Kidney tubule cell (primary cell): ENCODE measurements at places on chromosomes 3 and 15.

GRCh38 chr15:59191855-59192237 lies 14.8 kb upstream of the LDHAL6B start:
- DNase-seq = peak; percentile 96

- no peak for DNase-seq
These were observed 77.2 kb downstream of the IL1RAP start for GRCh38 chr3:190591080-190591479.

- DNase-seq = peak; percentile 2
These were observed 942.0 kb downstream of the SQOR start for GRCh38 chr15:46576646-46577395.

DNA sequence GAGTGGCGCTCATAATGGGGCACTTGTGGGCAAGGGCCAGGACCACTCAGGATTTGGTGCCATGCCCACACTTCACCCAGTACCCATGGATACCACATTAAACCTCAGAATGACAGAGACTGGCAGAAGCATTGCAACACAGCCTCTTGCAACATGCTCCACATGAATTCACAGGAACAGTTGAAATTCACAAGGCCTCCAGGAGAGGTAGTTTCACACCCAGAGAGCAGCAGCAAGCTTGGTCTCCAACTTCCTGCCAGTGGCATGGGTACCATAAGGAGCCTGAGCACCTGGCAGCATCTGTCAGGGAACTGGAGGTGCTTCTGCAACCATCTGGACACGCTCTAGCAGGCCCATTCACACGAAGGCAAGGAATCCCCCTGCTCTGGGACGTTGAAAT lies 101.0 kb downstream of the OSBPL10 start:
- peak; percentile 67 for DNase-seq

GRCh38 chr3:186021673-186022362 lies 84.0 kb upstream of the TRA2B start:
- DNase-seq = peak; percentile 85

DNA sequence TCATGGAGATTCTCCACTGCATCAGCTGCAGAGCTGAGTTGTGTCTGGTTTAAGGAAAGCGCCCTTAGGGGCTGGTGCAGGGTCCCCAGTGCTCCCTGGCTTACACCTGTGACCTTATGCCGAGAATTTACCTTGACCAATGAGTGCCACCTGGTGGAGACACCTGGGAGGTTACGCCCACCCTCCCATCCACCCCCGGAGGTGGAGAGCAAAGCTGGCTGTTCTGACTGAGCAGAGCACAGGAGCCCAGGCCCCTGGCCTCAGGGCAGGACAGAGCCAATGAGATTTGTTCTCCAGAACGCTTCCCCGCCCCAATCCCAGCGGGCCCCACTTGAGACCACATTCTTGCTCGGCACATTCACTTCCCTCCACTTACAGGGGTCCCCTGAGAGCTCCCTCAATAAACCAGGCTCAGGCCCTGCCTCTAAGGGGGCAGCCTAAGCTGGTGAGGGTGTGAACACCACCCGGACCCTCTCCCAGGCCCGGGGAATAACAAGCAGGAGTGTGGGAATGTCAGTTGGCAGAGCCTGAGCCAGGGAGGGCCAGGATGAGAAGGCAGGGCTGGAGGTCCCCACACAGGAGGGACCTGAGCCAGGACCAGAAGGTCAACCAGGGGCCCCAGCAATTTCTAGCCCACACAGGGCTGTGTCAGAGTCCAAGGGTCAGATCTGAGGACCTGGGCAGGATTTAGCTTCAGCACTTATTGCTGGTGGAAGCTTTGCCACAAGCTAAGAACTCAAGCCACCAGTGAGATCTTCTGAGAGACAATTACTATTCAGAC lies 117.1 kb downstream of the TPRA1 start:
- DNase-seq = peak; percentile 45

GRCh38 chr3:127083778-127084397 lies 101.0 kb downstream of the PLXNA1 start:
- DNase-seq = no peak

- DNase-seq = no peak
These were observed 98.7 kb upstream of the ANKRD28 start for GRCh38 chr3:15896500-15896899.

GRCh38 chr15:84983711-84984110 lies 2.1 kb downstream of the PDE8A start:
- DNase-seq = no peak

- no peak for DNase-seq
These were observed 347.5 kb downstream of the EPHB1 start for GRCh38 chr3:135142530-135142929.

DNA sequence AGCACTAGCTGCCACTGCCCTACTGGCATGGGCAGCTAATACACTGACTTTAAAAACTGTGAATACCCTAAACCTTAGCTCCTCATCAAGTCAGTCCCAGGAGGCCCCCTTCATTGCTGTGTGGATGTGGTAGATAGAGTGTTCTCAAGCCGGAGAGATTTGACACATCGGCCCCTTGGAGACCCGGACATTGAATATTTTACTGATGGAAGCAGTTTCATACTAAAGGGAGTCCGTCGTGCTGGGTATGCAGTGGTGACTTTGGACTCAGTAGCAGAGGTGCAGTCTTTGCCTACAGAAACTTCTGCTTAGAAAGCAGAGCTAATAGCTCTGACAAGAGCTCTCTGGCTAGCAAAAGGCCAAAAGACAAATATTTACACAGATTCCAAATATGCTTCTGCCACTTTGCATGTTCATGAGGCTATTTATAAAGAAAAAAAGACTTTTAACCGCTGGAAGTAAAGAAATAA lies 17.5 kb downstream of the CCR4 start:
- DNase-seq = no peak
